ENCODE measurements at places on chromosomes 12 and 14. TPM values are rescaled to one million over a fixed set of nuclear protein-coding genes. Genes with fewer than 3 reads are reported as not detected.

DNA sequence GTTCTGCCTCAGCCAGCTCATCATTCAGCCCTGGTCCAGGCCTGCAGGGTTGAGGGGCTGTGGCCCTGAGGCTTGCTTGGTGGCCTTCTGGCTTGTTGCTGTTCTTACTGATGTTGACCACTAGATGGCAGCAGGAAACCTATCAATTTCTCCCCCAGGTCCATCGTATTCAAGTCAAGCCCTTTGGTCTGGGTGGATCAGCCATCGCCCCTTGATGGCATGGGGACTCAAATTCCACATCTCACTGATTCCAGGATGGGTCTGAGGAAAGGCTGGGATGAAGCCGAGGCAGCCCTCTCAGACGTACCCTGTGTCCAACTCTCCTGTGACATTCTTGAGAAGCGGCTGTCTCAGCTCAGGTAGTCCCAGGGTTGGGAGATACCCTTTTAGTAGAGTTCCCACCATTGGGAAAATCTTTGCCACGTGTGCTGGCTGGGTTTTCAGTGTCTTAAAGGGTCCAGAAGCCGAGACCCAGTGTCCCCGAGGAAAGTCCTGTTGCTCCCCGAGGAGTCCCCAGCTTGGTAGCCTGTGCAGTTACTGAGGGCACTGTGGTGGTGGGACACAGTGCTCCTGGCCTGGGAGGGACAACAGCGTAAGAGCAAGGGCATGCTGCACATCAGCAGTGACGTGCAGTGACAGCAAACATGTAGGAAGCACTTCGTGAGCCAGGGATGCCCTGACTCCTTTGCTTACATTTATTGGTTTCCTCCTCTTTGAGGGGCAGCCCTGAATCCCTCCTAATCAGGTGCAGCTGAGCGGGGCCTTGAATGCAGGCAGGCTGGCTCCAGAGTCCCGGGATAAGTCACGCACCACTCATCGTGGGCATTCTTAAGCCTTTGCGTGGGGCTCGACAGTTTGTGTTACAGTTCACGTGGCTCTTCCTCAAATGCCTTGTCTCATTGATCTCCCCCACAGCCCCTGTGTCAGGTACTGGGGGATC is 58.6 kb downstream of the TSPAN9 start:
- no peaks in the 10 kb centered on the region for H3K27me3 ChIP-seq
- no peaks in the 10 kb centered on the region for H3K36me3 ChIP-seq
- no peaks in the 10 kb centered on the region for H3K4me1 ChIP-seq
- H3K27ac ChIP-seq, result no peak overlapping the region
- no peak overlapping the region for H3K4me3 ChIP-seq
- peak; percentile 69 for DNase-seq

GRCh38 chr12:128607641-128608040 is 216.1 kb downstream of the SLC15A4 start:
- no peak overlapping the region for H3K4me3 ChIP-seq
- no peak for DNase-seq
- H3K36me3 ChIP-seq, result no peaks in the 10 kb centered on the region
- peaks cover 16% of the 10 kb centered on the region for H3K27me3 ChIP-seq
- H3K4me1 ChIP-seq, result no peaks in the 10 kb centered on the region
- H3K27ac ChIP-seq, result no peak overlapping the region

GRCh38 chr14:32375663-32376062 is 46.6 kb downstream of the AKAP6 start:
- no peak overlapping the region for H3K27ac ChIP-seq
- H3K4me3 ChIP-seq, result no peak overlapping the region
- no peak for DNase-seq
- H3K27me3 ChIP-seq, result no peaks in the 10 kb centered on the region
- no peaks in the 10 kb centered on the region for H3K36me3 ChIP-seq

- no peaks in the 10 kb centered on the region for H3K36me3 ChIP-seq
- DNase-seq, result peak; percentile 28
- no peaks in the 10 kb centered on the region for H3K27me3 ChIP-seq
- no peak overlapping the region for H3K27ac ChIP-seq
- no peaks in the 10 kb centered on the region for H3K4me1 ChIP-seq
These were observed 22.1 kb upstream of the ITPK1 start for GRCh38 chr14:93137864-93138263.

DNA sequence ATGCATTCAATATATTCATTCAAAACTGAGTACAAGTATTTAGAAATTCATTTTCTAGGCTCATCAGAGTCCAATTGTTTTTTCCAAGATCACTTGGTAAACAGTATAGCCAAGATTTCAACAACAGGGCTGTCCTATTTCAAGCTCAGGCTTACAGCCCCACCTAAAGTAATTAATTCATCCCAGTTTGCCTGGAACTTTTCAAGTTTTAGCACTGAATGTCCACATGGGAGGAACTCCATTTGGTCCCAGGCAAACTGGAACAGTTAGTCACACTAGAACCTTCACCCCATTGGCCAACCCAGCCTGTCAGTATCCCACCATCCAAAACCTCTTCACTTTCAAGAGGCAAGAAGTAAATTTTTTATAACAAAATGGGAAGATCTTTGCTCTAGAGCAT is 210.9 kb downstream of the DPY19L2 start:
- no peak for DNase-seq
- peaks cover 4% of the 10 kb centered on the region for H3K27me3 ChIP-seq
- H3K36me3 ChIP-seq, result no peaks in the 10 kb centered on the region
- H3K27ac ChIP-seq, result no peak overlapping the region

- no peak overlapping the region for H3K4me3 ChIP-seq
- H3K36me3 ChIP-seq, result no peaks in the 10 kb centered on the region
- H3K27ac ChIP-seq, result no peak overlapping the region
- no peak for DNase-seq
- no peaks in the 10 kb centered on the region for H3K27me3 ChIP-seq
These were observed 36.1 kb upstream of the HIGD1C start for GRCh38 chr12:50916292-50916691.

- no peak overlapping the region for H3K4me3 ChIP-seq
- H3K27ac ChIP-seq, result no peak overlapping the region
- no peaks in the 10 kb centered on the region for H3K36me3 ChIP-seq
- H3K27me3 ChIP-seq, result no peaks in the 10 kb centered on the region
- DNase-seq, result no peak
These were observed 13.5 kb downstream of the AMDHD1 start for GRCh38 chr12:95956557-95957145.

- DNase-seq, result peak; percentile 91
- H3K4me3 ChIP-seq, result no peak overlapping the region
- H3K36me3 ChIP-seq, result no peaks in the 10 kb centered on the region
- peak overlapping the region; percentile 73 for H3K27ac ChIP-seq
- peaks cover 55% of the 10 kb centered on the region for H3K4me1 ChIP-seq
These were observed 2.6 kb upstream of the OR6J1 start for GRCh38 chr14:22646570-22647254.

- H3K27ac ChIP-seq, result no peak overlapping the region
- no peaks in the 10 kb centered on the region for H3K27me3 ChIP-seq
- peaks cover 22% of the 10 kb centered on the region for H3K36me3 ChIP-seq
- DNase-seq, result no peak
- peaks cover 20% of the 10 kb centered on the region for H3K4me1 ChIP-seq
These were observed 38.7 kb downstream of the DDX51 start for GRCh38 chr12:132105467-132105866.

DNA sequence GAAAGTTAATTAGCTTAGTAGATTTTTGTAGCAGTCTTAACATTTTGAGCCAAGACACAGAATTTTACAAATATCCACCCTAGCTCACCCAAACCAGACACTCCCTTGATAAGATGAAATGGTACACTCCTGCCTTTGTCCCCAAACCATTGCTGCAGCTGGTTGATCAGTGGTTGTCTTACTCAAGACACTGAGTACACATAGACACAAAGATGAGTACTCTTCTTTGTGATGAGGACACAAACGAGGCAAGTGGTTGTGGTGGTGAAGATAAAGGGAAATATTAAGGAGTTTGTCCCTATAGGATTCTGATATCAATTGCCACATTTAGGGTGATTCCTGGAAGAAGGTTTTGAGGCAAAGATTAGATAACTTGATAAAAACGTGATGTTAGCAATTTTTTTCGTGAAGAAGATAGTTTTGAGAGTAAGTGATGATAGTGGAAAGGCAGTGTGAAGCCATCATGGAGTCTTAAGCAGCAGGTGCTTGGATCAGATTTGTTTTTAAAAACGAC is 21.4 kb upstream of the ATP2B1 start:
- no peak overlapping the region for H3K27ac ChIP-seq
- no peaks in the 10 kb centered on the region for H3K27me3 ChIP-seq
- peaks cover 38% of the 10 kb centered on the region for H3K4me1 ChIP-seq
- DNase-seq, result no peak
- H3K4me3 ChIP-seq, result no peak overlapping the region
- H3K36me3 ChIP-seq, result peaks cover 6% of the 10 kb centered on the region

- DNase-seq, result peak; percentile 3
These were observed 1028.7 kb downstream of the AACS start for GRCh38 chr12:126093908-126094307.

GRCh38 chr12:110531741-110532333 is 29.7 kb downstream of the RAD9B start:
- peak; percentile 76 for DNase-seq
- no peak overlapping the region for H3K4me3 ChIP-seq
- peaks cover 31% of the 10 kb centered on the region for H3K4me1 ChIP-seq
- H3K27ac ChIP-seq, result peak overlapping the region; percentile 40

DNA sequence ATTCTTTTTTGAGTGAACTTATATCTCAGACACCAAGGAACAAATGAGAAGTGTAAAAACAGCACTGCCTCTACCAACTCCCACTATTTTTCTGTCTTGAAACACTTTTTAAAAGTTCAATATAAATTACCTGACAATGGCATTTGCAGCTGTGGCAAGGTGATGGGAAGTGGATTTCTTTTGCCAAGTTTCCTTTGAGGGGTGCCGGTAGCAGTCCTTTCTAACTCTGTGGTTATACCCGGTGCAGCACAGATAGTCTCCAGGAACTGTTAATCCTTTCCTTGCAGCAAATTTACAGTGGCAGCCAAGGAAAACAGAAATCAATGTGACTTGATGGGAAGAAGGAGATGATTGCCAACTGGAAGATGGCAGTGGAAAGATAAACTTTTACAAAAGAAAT is 243.7 kb downstream of the BCAT1 start:
- H3K27me3 ChIP-seq, result no peaks in the 10 kb centered on the region
- no peak for DNase-seq
- no peak overlapping the region for H3K27ac ChIP-seq
- H3K36me3 ChIP-seq, result no peaks in the 10 kb centered on the region

DNA sequence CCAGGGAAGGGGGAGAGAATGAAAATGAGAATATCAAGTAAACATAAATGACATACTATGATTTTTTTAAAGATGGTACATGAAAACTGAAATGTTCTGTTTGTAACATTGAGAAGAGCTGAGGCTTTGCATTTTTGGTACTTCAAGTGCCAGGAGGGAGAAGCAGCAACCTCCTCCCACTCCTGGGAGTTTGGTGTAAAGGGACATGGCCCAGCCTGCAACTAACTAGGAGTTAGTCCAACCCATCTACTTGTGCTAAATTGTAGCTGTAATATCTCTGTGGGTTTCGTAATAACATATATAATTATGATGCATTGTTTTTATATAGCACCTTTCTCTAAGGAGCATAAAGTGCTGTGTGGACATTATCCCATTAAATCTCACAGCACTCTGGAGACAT is 517.5 kb downstream of the NELL2 start:
- no peaks in the 10 kb centered on the region for H3K4me1 ChIP-seq
- H3K36me3 ChIP-seq, result no peaks in the 10 kb centered on the region
- DNase-seq, result no peak
- H3K27me3 ChIP-seq, result no peaks in the 10 kb centered on the region
- H3K27ac ChIP-seq, result no peak overlapping the region

GRCh38 chr12:117031843-117032592 is 67.2 kb downstream of the TESC start:
- peaks cover 6% of the 10 kb centered on the region for H3K36me3 ChIP-seq
- H3K27ac ChIP-seq, result no peak overlapping the region
- no peak for DNase-seq
- no peak overlapping the region for H3K4me3 ChIP-seq
- H3K27me3 ChIP-seq, result no peaks in the 10 kb centered on the region
- H3K4me1 ChIP-seq, result no peaks in the 10 kb centered on the region

- H3K4me3 ChIP-seq, result peak within 1 kb of the TSS; percentile 77
- no peak within 1 kb of the TSS for H3K27ac ChIP-seq
- DNase-seq, result peak; percentile 35
- peaks cover 22% of the 10 kb centered on the region for H3K4me1 ChIP-seq
- no peaks in the 10 kb centered on the region for H3K36me3 ChIP-seq
These were observed at the start of gene RAB15 for GRCh38 chr14:64971943-64972791. TSS of gene RAB15 (minus strand) at chr14:64972336. CDS start at chr14:64972076, 260 bp downstream.

GRCh38 chr12:101407049-101407435 is 530 bp downstream of the ARL1 start:
- peaks cover 19% of the 10 kb centered on the region for H3K4me1 ChIP-seq
- peaks cover 4% of the 10 kb centered on the region for H3K36me3 ChIP-seq
- H3K4me3 ChIP-seq, result peak overlapping the region; percentile 83
- peak overlapping the region; percentile 73 for H3K27ac ChIP-seq

DNA sequence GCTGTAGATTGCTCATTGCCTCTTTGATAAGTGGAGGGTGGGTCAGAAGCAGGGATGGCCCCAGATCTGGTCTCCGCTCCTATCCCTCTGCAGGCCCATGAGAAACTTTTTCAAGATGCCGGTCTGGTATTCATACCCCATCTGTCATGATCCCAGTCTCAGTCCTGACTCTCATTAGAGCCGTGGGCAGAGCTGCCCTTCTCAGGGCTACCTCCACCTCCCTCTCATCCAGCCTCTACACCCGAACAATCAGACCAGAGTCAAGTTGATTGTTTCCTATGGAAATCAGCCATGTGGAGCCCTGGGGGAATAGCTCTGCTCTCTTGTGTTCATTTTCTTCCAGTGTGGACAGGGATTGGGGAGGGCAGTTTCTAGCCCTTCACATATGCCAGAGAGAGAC is 45.8 kb downstream of the NEUROD4 start:
- no peak overlapping the region for H3K27ac ChIP-seq
- H3K4me3 ChIP-seq, result no peak overlapping the region
- no peaks in the 10 kb centered on the region for H3K36me3 ChIP-seq
- DNase-seq, result no peak

DNA sequence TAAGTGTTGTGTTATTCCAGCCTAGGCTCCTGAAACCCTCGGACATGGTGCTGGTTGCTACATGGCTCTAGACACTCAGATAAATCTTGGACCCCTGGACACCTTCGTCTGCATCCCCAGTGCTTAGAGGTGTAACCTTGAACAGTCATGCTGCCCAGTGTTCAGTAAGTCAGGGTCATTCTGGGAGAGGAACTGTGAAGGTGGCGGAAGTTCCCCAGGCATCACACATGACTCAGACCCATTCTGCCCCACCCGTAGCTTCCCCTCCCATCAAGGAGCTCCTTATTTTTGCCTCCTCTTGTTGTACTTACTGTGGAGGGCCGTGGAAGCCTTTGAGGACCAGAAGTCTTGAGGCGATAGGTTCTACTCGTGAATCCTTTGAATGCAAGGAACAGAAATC is 18.1 kb upstream of the SSPN start:
- H3K27me3 ChIP-seq, result no peaks in the 10 kb centered on the region
- H3K4me3 ChIP-seq, result no peak overlapping the region
- no peak overlapping the region for H3K27ac ChIP-seq
- H3K36me3 ChIP-seq, result no peaks in the 10 kb centered on the region

GRCh38 chr14:64569138-64569631 is 19.4 kb downstream of the PPP1R36 start:
- no peak overlapping the region for H3K27ac ChIP-seq
- peaks cover 11% of the 10 kb centered on the region for H3K4me1 ChIP-seq
- H3K36me3 ChIP-seq, result no peaks in the 10 kb centered on the region
- DNase-seq, result peak; percentile 63
- no peak overlapping the region for H3K4me3 ChIP-seq

TESPA1 gene
- total RNA-seq, result not detected

SLCO1A2 gene
- not detected for total RNA-seq

ERBB3 gene
- 40.6 TPM for total RNA-seq

SLC25A21 gene
- 0.87 TPM for total RNA-seq

ABCC9 gene
- total RNA-seq, result 0.23 TPM

A2ML1 gene
- total RNA-seq, result 0.36 TPM

SIRT4 gene
- total RNA-seq, result 0.98 TPM

RNASE7 gene
- total RNA-seq, result not detected

PSMD9 gene
- 241 TPM for total RNA-seq

TTC6 gene
- 13.4 TPM for total RNA-seq

NCAPD2 gene
- 105 TPM for total RNA-seq

TPCN1 gene
- total RNA-seq, result 29.3 TPM

Measured in PC-3 (cell line).